BJ (cell line): ENCODE measurements at places on chromosomes 13 and 19. TPM values are rescaled to one million over a fixed set of nuclear protein-coding genes. Genes with fewer than 3 reads are reported as not detected.

CRX gene
- not detected in 2 replicates for polyA plus RNA-seq

PGLYRP1 gene
- not detected in 2 replicates for polyA plus RNA-seq

JAK3 gene
- 3.3 and 6.1 TPM in 2 replicates for polyA plus RNA-seq

LILRA1 gene
- not detected in 2 replicates for polyA plus RNA-seq

PTGIR gene
- 16.9 and 27.8 TPM in 2 replicates for polyA plus RNA-seq
